LoVo (cell line): ENCODE measurements at places on chromosomes 1 and 21.

- no peak for DNase-seq
These were observed 69.0 kb downstream of the CD46 start for GRCh38 chr1:207820568-207821463.

GRCh38 chr1:160460683-160461287 lies 60.4 kb downstream of the VANGL2 start:
- no peak for DNase-seq

- no peak for DNase-seq
These were observed 10.0 kb downstream of the C1orf87 start for GRCh38 chr1:60063561-60063960.

- no peak for DNase-seq
These were observed 7.6 kb upstream of the CD1A start for GRCh38 chr1:158246650-158247049.

GRCh38 chr1:180213401-180214170 lies 16.5 kb upstream of the LHX4 start:
- no peak for DNase-seq

GRCh38 chr1:161080441-161081405 lies 8.6 kb downstream of the NECTIN4 start:
- no peak for DNase-seq

DNA sequence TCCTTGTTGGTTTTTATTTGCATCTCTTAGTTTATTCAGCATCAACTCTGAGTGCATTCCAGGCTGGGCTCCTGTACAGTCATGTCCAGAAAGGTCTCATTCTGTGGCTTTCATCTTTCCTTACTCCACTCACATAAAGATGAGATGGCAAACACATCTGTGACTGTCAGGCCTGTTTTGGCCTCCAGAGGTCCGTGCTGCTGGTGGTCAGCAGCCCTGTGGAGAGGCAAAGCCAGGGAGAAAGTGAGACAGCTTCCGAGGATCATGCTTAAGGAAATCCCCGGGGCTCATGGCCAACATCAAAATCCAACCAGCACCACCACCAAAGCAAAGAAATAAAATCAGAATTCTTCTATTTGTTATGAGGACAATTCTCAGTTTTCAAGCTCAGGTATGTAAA lies 96.1 kb upstream of the HIVEP3 start:
- DNase-seq, result no peak

DNA sequence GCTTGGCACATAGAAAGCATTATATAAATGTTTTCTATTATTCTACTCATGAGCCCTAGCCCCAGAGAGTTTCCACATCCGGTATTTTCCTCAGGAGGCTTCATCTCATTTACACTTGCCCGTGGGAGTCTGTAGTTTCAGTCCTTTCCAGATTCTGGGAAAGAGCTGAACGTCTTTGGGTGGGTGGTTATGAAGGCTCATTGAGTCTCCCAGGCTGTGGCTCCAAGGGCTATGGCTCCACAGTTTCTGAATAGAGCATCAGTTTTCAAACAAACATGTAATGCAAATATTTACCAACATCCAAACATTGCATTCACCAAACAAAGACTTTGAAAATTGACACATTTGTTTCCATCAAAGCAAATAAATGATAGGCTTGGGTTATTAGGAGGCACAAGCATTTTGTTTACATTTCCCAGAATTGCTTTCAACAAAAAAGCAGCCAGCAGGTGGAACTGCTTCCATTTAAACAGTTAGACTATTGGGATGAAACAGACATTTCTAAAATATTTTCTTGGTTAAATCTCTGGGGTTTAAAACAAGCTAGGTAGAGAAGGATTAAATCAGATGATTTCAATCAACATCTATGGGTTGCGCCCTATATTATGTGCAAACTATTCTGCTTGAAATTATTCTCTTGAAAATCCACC lies 1.3 kb upstream of the LEMD1 start:
- DNase-seq, result no peak

- no peak for DNase-seq
These were observed 33.6 kb downstream of the SOAT1 start for GRCh38 chr1:179327196-179327595.

GRCh38 chr1:174258148-174258550 lies 98.8 kb downstream of the RABGAP1L start:
- DNase-seq, result peak; percentile 15

DNA sequence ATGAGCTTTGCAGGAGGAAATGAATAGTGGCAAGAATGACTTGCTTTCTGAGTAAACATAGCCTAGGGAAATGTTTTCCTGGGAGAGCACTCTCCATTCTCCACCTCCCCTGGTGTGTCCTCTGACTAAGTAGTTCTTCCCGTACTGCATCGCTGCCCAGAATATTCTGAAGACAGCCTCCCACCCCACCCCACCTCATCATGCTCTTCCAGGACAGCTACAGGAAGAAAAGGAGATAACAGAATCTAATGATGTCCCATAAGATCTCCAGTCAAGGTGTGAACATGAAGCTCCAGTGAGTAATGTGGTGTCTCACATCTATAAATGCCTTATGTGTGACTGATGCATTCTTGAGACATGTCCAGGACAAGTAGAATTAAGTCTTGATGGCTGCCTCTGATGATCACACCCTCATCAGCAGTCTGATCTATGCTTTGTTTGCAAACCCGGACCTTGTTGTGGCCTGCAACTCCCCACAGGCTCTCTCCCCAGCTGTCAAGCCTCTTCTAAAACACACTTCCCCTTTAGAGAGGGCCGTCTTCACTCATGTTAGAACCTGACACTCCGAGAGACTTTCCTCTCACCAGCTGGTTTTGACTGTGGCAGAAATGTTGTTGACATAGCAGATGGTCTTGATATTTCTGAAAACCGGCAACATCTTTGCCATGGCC lies 183.0 kb downstream of the CYYR1 start:
- DNase-seq, result peak; percentile 74

- DNase-seq, result no peak
These were observed 30.0 kb upstream of the SSX2IP start for GRCh38 chr1:84720221-84720780.

DNA sequence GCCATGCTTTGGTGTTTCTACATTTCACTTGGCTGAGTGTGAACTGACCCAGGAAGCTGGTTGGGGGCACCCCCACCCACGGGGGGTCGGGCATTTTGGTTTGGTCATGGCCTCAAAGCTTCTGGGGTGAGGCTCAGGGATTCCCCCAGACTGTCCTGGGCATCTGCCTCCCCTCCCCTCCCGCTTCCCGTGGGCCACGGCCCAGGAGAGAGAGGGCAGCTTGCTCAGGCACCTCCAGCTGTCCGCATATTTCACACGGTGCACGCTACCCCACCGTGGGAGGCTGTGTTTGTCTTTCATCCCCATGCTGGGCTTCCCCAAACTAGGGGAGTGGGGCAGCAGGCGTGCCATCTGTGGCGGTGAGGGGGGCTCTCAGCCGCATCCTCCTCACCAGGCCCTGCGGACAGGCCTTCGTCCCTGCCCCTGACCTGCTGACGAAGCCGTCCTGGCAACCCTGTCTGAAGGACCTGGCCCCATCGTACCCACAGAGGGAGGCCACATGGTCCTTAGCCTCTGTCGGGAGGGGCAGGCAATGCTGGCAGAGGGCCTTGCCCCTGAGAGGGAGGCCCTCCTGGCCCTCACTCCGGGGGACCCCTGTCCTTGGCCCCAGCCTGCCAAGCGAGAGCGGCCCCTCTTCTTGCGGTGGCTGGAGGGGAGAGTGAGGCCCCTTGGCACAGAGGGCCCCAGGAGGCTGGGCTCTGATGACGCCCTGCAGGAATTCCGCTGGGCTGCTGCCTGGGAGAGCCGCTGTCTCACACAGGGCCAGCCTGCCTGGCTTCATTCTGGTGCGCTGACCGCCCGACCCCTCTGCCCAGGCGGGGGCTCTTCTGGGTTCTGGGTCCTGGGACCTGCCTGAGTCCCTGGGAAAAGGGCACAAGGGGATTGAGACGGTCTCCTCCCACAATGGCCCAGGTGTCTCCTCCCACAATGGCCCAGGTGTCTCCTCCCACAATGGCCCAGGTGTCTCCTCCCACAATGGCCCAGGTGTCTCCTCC lies 22.1 kb downstream of the TP73 start:
- no peak for DNase-seq

- DNase-seq, result peak; percentile 51
These were observed at the start of gene AGMAT for GRCh38 chr1:15584489-15585363. Gene AGMAT (minus strand): TSS chr1:15585051. CDS start chr1:15584967, 84 bp downstream.

DNA sequence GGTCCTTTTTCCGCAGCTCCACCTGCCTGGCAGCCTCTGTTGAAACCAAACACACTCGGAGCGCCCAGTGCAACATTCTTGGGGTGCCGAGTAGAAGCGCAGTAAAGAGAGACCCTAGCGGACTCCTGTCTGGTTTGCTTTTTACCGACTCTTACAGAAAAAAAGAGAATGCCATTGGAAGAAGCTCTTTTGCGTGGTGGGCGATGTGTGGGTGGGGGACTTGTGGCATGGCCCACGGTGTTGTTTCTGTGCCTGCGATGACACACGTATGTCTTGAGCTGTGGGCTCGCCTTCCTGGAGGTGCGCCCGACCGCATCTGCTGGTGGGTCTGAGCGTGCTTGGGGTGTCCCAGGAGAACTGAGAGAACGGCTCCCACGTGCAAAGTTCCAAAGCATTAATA lies 7.3 kb upstream of the BARHL2 start:
- DNase-seq, result no peak
